ENCODE measurements at places on chromosomes 1 and 21. TPM values are rescaled to one million over a fixed set of nuclear protein-coding genes. Genes with fewer than 3 reads are reported as not detected.
A peak's percentile ranks its signal among the peaks of the same experiment; 100 is the strongest.

DNA sequence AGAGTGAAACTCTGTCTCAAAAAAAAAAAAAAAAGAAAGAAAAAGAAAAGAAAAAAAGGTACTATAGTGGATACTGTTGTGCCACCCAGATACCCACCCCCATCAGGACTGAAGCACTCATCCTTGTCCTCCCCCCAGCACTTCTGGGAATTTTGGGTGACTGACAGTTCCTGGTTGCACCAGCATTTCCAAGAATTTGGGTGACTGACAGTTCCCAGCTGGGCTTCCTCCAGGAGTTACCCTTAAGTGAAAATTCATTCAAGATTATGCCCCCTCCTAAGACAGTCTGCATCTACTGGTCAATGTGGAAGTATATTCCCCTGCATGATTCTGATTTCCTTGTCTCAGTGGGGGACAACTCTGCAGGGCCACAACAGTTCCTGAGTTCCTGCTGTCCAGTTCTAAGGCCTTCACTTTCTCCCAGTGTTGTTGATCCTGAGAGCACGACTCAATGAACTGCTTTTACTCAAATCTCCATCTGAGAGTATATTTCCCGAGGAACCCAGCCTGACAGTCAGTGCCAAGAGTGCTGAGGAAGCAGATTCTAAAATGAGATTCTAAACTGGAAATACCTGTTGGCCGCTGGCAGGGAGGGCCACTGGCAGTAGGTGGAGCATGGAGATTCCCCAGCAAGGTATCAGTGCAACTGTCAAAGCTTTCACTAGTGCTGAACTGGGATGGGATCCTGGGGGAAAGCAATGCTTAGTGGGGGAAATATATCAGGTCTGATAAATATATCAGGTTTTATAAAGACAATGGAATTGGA, 18.5 kb downstream of the RIIAD1 start:
- peak; percentile 72 for DNase-seq

GRCh38 chr1:206136241-206136640, 19.1 kb upstream of the AVPR1B start:
- DNase-seq: no peak

DNA sequence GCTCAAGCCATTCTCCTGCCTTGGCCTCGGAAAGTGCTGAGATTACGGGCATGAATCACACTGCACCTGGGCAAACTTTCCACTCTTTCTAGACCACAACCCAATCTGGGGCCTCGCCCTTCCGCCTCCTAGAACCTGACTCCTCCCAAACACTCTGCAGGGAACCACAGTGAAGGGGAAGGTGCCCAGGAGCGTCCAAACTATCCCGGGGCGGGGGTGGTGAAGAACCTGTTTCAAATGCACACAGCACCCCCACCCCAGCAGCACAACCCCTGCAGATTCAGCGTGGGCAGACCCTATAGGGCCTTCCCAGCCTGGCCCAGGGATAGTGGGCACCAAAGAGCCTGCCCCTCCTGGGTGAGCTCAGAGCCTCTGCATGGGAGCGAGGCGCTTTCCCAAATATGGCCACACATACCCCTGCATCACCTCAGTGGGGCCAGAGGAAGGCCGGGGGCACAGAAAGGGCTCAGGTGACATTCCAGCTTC, 86.9 kb downstream of the STUM start:
- DNase-seq: no peak

GRCh38 chr1:186974774-186975181, 146.0 kb downstream of the PLA2G4A start:
- DNase-seq: no peak

The BSND gene
- not detected for total RNA-seq

The AXDND1 gene
- total RNA-seq: 1.8 TPM

- no peak for DNase-seq
These were observed 11.9 kb downstream of the PRRX1 start for GRCh38 chr1:170675865-170676264.

GRCh38 chr1:67573311-67573872, 111.6 kb upstream of the GADD45A start:
- no peak for DNase-seq

- DNase-seq: no peak
These were observed 33.2 kb downstream of the NHLH2 start for GRCh38 chr1:115807723-115808122.

DNA sequence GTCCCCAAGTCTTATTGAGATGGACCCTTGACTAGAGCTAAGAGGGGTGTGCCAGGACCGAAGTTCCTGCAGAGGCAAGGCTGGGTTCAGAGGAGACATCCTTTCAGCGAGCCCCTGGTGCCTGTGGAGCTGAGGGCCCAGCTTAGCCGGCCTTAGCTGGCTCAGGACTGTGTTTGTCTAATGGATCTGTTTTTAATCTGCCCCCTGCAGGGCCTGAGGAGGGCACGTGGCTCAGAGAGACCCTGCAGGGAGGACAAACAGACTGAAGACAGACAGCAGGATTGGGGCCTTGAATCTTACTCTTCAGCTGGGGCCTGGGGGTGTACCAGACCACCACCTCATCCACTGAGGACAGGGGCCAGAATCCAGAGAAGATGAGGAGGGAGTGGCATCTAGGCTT, 1.6 kb downstream of the CRABP2 start:
- no peak for DNase-seq

The RGS5 gene
- total RNA-seq: 69.3 TPM

The ADAMTS4 gene
- total RNA-seq: 85.5 TPM
